ENCODE measurements at places on chromosomes 1 and 21. TPM values are rescaled to one million over a fixed set of nuclear protein-coding genes. Genes with fewer than 3 reads are reported as not detected.
A peak's percentile ranks its signal among the peaks of the same experiment; 100 is the strongest.

DNA sequence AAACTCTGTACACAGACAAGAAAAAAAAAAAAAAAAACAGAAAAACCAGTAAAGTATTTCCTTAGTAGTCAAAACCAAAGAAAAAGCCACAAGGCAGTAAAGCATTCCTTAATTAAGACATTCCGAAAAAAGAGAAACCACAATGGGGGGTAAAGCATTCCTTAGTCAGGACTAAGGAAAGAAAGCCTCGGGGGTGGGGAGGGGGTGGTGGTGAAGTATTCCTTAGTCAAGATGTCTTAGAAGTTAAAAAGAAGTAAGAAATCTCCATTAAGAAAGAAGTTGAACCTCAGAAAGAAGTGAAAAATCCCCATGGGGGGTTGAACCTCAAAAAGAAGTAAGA, 28.2 kb upstream of the FMO1 start:
- no peaks in the 10 kb centered on the region for H3K36me3 ChIP-seq
- DNase-seq: no peak
- H3K27me3 ChIP-seq: no peaks in the 10 kb centered on the region
- no peak overlapping the region for H3K27ac ChIP-seq
- H3K4me3 ChIP-seq: no peak overlapping the region

DNA sequence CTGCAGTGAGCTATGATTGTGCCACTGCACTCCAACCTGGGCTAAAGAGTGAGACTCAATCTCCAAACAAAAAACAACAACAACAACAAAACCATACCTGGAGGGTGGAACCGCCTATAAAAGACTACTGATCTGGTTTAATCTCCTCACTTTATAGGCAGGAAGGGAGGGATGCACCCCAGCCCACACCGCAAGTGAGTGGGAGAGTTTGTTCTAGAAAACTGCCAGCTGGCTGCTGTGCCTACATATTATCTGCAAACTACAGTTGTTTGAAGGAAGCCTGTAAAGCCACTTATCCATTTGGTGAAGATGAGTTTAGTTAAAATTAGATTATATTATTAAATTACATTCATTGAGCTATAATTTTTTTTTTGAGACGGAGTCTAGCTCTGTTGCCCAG, 9.1 kb upstream of the SRSF10 start:
- no peaks in the 10 kb centered on the region for H3K4me1 ChIP-seq
- no peaks in the 10 kb centered on the region for H3K36me3 ChIP-seq
- no peaks in the 10 kb centered on the region for H3K27me3 ChIP-seq
- no peak overlapping the region for H3K27ac ChIP-seq

DNA sequence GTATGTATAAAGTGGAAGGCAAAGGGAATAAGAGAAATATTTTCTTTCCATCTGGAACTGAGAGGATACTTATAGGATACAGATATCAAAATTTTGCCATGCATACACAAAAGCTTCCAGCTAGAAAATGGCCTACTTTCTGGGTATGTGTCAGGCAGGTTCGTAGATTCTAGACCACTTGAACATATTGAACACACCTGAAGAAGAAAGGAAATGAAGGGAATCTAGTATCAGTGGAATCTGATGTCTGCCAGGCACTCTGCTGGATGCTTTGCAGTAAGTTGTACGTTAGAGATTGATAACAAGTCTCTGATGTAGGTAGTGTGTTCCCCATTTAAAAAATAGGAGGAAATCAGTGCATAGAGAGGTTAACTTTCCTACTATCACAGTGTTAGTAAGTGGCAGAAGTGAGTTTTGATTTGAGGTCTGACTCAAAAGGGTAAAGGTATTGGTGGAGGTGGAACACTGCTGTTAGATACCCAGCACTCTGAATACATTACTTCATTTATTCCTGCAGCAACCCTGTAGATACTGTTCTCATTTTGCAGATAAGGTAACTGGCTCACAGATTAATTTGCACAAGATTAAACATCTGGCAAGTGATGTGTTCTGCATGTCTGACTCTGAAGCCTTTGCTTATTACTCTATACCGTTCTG, 3.0 kb downstream of the CAMSAP2 start:
- H3K36me3 ChIP-seq: no peaks in the 10 kb centered on the region
- DNase-seq: no peak
- peaks cover 19% of the 10 kb centered on the region for H3K4me1 ChIP-seq
- H3K27me3 ChIP-seq: no peaks in the 10 kb centered on the region
- no peak overlapping the region for H3K4me3 ChIP-seq

DNA sequence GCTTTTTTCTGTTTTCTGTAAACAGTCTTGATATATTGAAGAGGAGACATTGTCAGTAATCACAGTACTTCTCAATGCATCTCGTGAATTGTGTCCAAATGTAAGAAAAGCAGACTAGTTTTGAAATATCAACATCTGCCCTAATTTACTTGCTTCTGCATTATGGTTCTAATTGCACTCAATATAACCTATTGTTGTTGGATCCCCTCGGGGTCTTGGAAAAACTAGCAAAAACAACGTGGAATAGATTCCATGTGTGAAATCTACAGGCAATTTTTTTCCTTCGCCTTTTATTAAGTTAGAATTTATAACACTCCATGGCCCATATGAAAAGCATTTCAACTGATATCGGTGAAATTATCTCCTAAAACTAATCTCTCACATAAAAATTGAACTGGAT, 236.5 kb downstream of the TTLL7 start:
- no peak for DNase-seq
- no peak overlapping the region for H3K4me3 ChIP-seq
- no peaks in the 10 kb centered on the region for H3K27me3 ChIP-seq
- H3K4me1 ChIP-seq: no peaks in the 10 kb centered on the region

DNA sequence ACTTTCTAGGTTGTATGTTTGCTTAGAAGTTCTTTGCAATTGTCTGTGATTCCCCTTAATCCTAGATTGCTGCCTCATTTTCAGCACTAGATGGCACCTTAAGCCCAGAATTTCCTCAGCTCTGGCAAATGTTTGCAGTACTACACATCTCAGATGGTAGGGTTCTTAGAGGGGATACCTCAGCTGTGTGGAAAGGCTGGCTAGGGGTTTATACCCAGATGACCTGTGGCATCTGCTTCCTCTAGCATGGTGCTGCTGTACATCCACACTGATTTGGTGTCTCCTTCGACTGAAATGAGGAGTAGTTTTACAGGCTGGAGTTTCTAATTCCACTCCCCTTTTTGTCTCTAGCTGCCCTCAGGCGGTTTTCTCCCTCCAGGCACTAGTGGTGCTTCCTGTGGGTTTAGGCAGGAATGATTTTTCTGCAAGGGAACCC, 23.5 kb downstream of the ASB17 start:
- H3K27ac ChIP-seq: no peak overlapping the region
- no peak overlapping the region for H3K4me3 ChIP-seq
- no peaks in the 10 kb centered on the region for H3K27me3 ChIP-seq
- no peaks in the 10 kb centered on the region for H3K4me1 ChIP-seq
- DNase-seq: no peak

DNA sequence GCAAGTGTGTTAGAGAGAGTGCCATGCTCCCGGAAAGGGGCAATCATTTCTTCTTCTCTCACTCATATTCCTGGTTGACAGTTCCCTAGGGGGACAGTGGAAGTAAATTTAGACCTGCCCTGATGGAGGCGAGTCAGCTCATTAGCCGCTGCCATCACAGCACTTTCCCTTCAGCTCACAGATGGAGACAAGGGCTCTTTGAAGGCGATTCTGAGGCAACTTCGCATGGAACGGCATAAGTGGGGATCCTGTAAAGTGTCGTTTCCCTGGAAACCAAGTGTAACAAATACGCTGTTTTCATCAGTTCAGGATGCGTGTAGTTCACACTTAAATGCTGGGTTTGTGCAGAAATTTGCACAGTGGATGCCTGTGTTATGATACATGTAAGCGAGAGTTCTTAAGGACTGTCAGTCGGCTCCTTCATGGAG, 114.5 kb upstream of the TMPRSS15 start:
- H3K4me1 ChIP-seq: no peaks in the 10 kb centered on the region
- H3K36me3 ChIP-seq: no peaks in the 10 kb centered on the region
- DNase-seq: no peak
- no peaks in the 10 kb centered on the region for H3K27me3 ChIP-seq
- H3K27ac ChIP-seq: no peak overlapping the region
- no peak overlapping the region for H3K4me3 ChIP-seq

GRCh38 chr1:237759377-237759776, 131.3 kb downstream of the ZP4 start:
- DNase-seq: no peak
- H3K27ac ChIP-seq: no peak overlapping the region
- no peak overlapping the region for H3K4me3 ChIP-seq

DNA sequence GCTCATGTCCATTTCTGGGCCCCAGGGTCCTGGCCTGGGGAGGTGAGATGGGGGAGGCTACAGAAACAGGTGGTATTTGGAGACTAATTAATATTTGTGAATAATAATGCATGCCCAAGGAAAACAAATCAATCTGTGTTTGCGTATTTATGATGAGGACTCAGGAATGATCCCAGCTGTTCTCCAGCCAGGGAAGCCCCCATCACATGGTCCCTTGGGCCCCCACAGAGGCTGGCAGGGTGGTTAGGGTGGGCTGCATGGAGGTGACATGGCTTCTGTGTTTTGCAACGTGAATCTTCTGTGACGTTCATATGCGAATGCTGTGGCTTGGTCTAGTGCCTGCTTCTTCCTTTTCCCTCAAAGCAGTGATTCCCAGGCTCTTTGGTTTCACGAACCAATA, 10.5 kb downstream of the PTPRF start:
- H3K27me3 ChIP-seq: no peaks in the 10 kb centered on the region
- no peak for DNase-seq
- H3K27ac ChIP-seq: no peak overlapping the region
- H3K36me3 ChIP-seq: no peaks in the 10 kb centered on the region

GRCh38 chr1:91374086-91374485, 30.6 kb downstream of the HFM1 start:
- H3K36me3 ChIP-seq: no peaks in the 10 kb centered on the region
- DNase-seq: no peak
- H3K27ac ChIP-seq: no peak overlapping the region
- H3K27me3 ChIP-seq: no peaks in the 10 kb centered on the region
- no peaks in the 10 kb centered on the region for H3K4me1 ChIP-seq
- H3K4me3 ChIP-seq: no peak overlapping the region

GRCh38 chr1:248848602-248849001, 10.3 kb downstream of the ZNF692 start:
- no peak overlapping the region for H3K4me3 ChIP-seq
- H3K4me1 ChIP-seq: peaks cover 14% of the 10 kb centered on the region
- no peak for DNase-seq
- H3K36me3 ChIP-seq: peaks cover 20% of the 10 kb centered on the region
- H3K27ac ChIP-seq: no peak overlapping the region

- H3K4me3 ChIP-seq: peak overlapping the region; percentile 92
- peaks cover 25% of the 10 kb centered on the region for H3K36me3 ChIP-seq
- no peaks in the 10 kb centered on the region for H3K27me3 ChIP-seq
- H3K4me1 ChIP-seq: peaks cover 29% of the 10 kb centered on the region
- H3K27ac ChIP-seq: peak overlapping the region; percentile 74
- DNase-seq: peak; percentile 21
Observed at GRCh38 chr1:156281281-156281680, 1.3 kb downstream of the SMG5 start.

DNA sequence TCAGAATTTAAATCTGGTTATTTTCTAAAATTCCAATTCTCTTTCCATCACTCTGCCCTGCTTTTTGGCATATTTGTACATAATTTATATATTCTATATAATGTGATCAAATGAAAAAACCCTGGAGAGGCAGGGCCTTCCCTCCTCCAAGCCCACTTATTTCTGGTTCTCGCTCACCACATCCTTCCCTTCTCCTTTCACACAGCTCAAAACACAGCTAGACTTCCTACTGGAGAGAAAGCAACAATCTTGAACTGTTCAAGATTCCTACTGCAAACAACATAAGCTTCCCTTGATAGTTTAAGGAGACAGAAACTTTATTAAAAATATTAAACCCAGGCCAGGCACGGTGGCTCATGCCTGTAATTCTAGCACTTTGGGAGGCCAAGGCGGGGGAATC, 7.6 kb upstream of the AIM2 start:
- no peaks in the 10 kb centered on the region for H3K36me3 ChIP-seq
- no peaks in the 10 kb centered on the region for H3K4me1 ChIP-seq
- no peak overlapping the region for H3K27ac ChIP-seq
- no peak for DNase-seq
- H3K27me3 ChIP-seq: no peaks in the 10 kb centered on the region
- H3K4me3 ChIP-seq: no peak overlapping the region

- H3K4me3 ChIP-seq: no peak overlapping the region
- H3K27ac ChIP-seq: no peak overlapping the region
- no peaks in the 10 kb centered on the region for H3K27me3 ChIP-seq
- H3K36me3 ChIP-seq: no peaks in the 10 kb centered on the region
- H3K4me1 ChIP-seq: no peaks in the 10 kb centered on the region
Observed at GRCh38 chr1:219703368-219703639, 90.4 kb upstream of the ZC3H11B start.

DNA sequence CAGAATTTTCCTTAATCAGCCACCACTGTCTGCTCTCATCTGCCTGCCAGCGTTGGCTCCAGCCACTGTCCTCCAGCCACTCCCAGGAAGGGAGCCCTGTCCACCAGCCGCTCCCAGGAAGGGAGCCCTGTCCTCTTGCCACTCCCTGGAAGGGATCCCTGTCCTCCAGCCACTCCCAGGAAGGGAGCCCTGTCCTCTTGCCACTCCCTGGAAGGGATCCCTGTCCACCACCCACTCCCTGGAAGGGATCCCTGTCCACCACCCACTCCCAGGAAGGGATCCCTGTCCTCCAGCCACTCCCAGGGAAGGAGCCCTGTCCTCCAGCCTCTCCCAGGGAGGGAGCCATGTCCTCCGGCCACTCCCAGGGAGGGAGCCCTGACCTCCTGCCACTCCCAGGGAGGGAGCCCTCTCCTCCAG, 726.5 kb downstream of the PTPRU start:
- H3K4me3 ChIP-seq: no peak overlapping the region
- H3K4me1 ChIP-seq: no peaks in the 10 kb centered on the region
- H3K36me3 ChIP-seq: no peaks in the 10 kb centered on the region

Gene CA6
- total RNA-seq: 1.4 TPM

Gene KCNH1
- total RNA-seq: not detected

Gene C1orf167
- total RNA-seq: not detected

Gene NTNG1
- not detected for total RNA-seq

Gene ZFP69
- 2.8 TPM for total RNA-seq

Gene ASTN1
- total RNA-seq: not detected

Gene AGRN
- total RNA-seq: 8.0 TPM

Gene PRKAA2
- total RNA-seq: not detected

Gene AIDA
- total RNA-seq: 57.9 TPM

Gene SPRR2B
- not detected for total RNA-seq
